Activated CD8-positive, alpha-beta memory T cell treated with anti-CD3 and anti-CD28 coated beads, Interleukin-2, amount 50 U/mL, for 4 hours (primary cell): ENCODE measurements at places on chromosomes 1 and 21.

- no peak for DNase-seq
Measured at GRCh38 chr21:33021667-33022066, 4.1 kb upstream of the OLIG2 start.

- DNase-seq, result no peak
Measured at GRCh38 chr1:27377760-27378495, 3.3 kb upstream of the FCN3 start.

DNA sequence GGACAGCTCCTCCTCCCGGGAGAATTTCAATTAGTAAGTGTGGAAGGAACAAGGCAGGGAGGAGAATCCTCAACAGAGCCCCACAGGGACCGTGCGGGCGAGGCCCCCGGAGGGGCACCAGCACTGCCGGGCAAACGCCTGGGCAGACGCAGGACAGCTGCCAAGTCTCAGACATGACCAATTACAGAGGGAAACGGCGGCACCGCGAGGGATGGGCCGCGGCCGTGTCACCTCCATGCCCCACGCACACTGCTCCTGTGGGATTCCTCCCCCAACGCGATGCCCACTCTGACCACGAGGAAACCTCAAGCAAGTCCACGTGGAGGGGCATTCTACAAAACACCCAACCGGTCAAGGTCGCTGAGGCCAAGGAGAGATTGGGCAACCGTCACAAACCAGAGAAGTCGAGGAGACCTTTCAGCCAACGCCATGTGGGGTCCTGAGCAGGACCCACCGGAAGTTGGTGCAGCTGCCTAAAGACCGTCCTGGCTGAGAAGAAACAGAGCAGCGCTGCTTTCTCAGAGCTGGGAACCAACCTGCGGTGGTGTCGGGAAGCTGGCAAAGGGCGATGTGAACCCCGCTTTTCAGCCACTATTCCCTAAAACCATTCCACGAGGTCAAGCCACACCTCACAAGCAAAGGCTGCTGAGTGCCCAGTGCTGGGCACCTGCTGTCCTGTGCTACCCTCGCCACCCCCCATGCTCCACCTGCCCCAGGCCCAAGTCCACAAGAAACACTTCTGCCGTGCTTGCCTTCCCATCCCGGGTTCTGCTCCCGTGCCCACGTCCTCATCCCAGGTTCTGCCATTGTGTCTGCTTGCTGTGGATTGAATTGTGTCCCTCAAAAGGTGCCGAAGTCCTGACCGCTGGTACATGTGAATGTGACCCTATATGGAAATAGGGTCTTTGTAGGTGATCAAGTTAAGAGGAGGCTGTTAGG, 1.4 kb upstream of the KRTAP10-4 start:
- no peak for DNase-seq

DNA sequence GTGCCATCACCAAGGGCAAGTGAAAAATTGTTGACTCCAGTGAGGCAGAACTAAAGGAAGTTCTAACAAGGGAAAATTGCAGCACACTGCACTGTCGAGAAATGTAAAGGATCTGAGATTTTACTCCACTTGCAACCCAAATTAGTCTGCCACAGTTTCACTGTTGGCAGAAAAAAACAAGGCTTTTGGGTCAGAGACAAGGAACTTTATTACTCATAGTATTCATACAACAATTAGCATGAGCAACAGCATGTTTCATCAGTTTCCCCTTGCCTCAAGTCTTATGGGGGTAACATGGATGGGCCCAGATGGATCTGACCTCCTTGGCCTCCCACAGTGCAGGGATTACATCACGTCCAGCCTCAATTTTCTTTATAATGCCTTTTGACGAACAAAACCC, 125.3 kb downstream of the LTN1 start:
- DNase-seq, result no peak

GRCh38 chr1:198272492-198272891, 115.7 kb downstream of the NEK7 start:
- DNase-seq, result no peak
